ENCODE measurements at places on chromosomes 11 and 22.

GRCh38 chr11:31805629-31806185 is 5.4 kb downstream of the PAX6 start:
- DNase-seq, result no peak

GRCh38 chr11:10511181-10511621 is 29.8 kb downstream of the RNF141 start:
- DNase-seq, result no peak

- no peak for DNase-seq
Measured at GRCh38 chr11:116396331-116396730, 376.5 kb downstream of the BUD13 start.

GRCh38 chr11:102114032-102114431 is 3.8 kb downstream of the YAP1 start:
- DNase-seq, result no peak

DNA sequence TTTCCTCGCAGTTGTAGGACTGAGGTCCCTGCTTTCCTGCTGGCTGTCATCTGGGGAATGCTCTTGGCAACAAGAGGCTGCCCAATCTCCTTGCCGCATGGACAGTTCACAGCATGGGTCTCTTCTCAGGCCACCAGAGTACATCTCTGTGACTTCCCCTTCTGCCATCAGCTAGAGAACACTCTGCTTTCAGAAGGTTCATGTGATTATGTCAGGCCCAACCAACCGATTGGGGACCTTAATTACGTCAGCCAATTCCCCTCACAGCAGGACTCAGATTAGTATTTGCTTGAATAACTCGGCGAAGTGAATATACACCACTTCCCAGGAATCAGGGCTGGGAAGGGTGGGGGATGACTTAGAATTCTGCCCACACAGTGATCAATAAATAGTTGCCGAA is 61.9 kb upstream of the CSNK2A3 start:
- DNase-seq, result no peak

DNA sequence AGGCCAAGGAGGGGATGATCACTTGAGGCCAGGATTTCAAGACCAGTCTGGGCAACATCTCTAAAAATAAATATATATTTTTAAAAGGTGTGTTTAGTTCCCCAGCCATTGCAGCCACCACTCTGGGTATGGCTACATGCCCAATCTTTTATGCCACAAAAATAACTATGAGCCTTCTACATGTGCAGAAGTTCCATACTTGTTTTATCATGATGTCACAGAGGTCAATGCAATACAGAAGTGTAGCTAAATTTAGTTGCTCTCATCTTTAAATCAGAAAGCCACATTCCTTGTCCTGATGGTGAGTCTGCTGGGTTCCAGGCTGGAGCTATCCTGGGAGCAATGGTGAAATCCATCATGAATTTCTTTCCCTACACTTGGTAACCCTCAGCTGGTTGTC is 436.3 kb downstream of the DYNC2H1 start:
- DNase-seq, result no peak

- DNase-seq, result peak; percentile 20
Measured at GRCh38 chr11:75428281-75428724, 4.7 kb downstream of the KLHL35 start.

DNA sequence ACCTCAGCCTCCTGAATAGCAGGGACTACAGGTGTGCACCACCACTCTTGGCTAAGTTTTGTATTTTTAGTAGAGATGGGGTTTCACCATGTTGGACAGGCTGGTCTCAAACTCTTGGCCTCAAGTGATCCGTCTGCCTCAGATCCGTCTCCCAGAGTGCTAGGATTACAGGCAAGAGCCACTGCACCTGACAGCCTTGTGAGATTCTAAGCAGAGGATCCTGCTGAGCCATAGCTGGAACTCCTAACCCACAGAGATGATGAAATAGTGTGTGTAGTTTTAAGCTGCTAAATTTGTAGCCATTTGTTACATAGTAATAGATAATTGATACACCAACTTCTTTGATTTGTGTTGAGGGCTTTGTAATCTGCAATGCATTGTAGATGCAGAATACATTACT is 51.1 kb downstream of the CLMP start:
- no peak for DNase-seq

- DNase-seq, result no peak
Measured at GRCh38 chr22:45429981-45430775, 16.7 kb downstream of the RIBC2 start.

- DNase-seq, result no peak
Measured at GRCh38 chr22:50170453-50171318, at the start of gene PANX2. Gene PANX2 (plus strand): TSS chr22:50170731. CDS start chr22:50170731, 0 bp downstream.

GRCh38 chr11:67996622-67997474 is 7.0 kb downstream of the UNC93B1 start:
- DNase-seq, result no peak

- no peak for DNase-seq
Measured at GRCh38 chr22:29043906-29044575, 17.6 kb downstream of the C22orf31 start.

Measured in stimulated activated CD4-positive, alpha-beta T cell treated with anti-CD3 and anti-CD28 coated beads, Interleukin-15, amount 100 ng/mL, for 1 hour (primary cell).